Lower lobe of right lung (tissue), 2 donors: ENCODE measurements at places on chromosomes 2 and 18. TPM values are rescaled to one million over a fixed set of nuclear protein-coding genes. Genes with fewer than 3 reads are reported as not detected.

GRCh38 chr18:74818516-74819175 lies 221.0 kb downstream of the ZNF407 start:
- no peak for DNase-seq

- peak; percentile 70 for DNase-seq
Measured at GRCh38 chr2:8310557-8311455, 371.1 kb upstream of the ID2 start.

DNA sequence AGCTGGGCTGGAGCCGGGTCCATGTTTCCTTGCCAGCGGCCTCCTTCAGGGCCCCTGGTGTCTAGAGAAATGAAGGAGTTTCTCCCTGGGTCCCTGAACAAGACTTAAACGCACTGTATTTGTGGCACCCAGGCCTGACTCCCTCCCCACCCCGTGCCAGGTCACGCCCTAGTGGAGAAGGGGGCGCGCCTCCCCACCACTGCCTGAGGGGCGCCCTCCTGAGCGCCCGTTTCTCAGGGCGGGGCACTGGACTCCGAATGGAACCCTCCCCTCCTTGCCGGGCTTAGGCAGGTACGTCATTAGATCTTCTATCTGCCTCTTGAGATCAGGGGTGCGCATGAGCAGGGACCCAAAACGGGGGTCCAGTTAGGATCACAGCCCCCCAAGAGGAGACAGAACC lies 16.3 kb downstream of the ODC1 start:
- DNase-seq = no peak

- DNase-seq = no peak
Measured at GRCh38 chr2:207012461-207012860, 73.1 kb downstream of the CPO start.

DNA sequence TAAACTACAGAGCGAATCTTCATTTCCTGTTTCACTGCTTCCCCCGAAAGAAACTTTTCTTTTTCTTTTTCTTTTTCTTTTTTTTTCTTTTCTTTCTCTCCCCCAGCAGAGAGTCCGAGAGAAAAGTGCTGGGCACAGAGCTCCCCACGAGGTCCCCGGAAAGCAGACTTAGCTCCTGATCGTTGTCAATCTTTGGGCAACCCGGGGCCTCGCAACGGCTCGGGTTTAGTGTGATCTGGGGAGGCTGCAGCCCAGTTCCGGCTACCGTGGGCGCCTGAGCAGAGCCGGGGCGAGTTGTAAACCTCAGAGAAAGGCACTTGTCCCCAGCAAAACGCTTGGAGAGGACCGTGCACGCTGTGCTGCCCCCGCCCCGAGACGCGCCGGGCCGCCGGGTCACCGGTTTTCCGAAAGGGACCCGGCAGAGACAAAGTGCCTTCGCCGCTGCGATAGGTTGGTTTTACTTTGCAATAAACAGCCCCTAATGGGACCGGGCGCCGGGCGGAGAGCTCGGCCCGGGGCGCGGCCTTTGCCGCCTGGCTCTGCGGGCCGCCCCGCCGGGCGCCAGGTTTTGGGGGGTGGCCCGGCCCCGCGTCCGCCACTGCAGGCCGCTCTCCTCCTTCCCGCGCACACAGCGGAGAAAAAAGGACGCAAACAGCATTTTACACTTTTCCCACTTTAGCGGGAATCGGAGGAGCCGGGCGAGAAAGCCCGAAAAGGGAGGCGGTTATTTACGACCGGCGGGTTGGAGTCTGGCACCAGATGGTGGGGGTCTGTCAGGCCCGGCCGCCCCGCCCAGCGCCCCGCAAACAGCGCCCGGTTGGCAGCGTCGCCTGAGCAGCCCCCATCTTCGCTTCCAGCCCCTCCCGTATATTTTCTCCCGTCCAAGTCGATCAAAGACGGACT lies 136.0 kb downstream of the INSIG2 start:
- DNase-seq = peak; percentile 49

GRCh38 chr2:135373702-135374101 lies 157.3 kb downstream of the ZRANB3 start:
- DNase-seq = no peak

DNA sequence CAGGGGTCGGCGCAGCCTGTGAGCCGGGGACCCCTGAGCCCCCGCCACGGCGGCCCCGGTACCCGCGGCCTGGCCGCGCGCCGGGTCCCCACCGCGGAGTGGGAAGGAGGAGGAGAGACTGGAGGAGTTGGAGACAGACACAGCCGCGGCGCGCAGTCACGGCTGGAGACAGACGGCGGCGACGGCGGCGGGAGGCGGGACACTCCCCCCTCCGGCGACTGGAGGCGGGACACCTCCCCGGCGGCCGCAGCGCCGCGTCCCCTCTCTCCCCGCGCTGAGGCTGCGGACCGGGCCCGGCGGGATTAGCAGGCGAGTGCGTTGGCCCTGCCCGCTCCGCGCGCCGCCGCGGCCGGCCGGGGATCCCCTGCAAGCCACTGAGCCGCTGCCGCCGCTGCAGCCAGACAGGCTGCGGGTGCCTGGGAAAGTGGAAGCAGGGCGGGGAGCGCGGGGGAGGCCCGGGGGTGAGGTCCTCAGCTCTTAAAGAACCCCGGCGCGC lies 1.0 kb upstream of the LDLRAD4 start:
- peak; percentile 70 for DNase-seq

DNA sequence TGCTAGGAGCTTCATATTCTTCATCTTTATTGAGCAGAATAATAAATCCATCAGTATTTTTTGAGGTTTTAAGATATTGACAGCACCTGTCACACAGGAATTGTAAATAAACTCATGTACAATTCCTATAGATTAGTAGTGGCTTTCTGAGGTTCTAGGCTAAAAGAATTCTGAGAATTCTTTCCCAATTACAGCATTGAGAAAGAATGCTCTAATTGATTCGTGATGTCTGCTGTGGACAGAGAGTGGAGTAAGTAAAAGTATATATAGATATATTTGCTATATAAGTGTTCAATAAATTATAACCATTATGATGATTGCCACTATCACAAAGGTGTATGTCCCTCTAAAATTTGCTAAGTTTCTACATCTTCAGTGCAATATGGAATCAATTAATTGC lies 186.5 kb upstream of the NRP2 start:
- no peak for DNase-seq

DNA sequence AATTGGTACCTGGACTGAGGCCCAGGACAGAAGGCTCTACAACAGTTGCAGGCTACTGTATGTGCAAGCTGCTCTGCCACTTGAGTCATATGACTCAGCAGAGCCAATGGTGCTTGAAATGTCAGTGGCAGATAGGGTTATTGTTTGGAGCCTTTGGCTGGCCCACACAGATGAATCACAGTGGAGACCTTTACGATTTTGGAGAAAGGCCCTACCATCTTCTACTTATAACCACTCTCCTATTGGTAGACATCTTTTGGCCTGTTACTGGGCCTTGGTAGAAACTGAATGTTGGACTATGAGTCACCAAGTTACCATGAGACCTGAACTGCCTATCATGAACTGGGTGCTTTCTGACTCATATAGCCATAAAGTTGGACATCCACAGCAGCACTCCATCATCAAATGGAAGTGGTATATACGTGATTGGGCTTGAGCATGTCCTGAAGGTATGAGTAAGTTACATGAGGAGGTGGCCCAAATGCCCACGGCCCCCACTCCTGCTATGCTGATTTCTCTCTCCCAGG lies 88.9 kb upstream of the NRXN1 start:
- no peak for DNase-seq

GRCh38 chr18:56696966-56697365 lies 45.8 kb downstream of the WDR7 start:
- DNase-seq = no peak

- DNase-seq = no peak
Measured at GRCh38 chr2:177058747-177059146, 153.8 kb upstream of the HNRNPA3 start.

DNA sequence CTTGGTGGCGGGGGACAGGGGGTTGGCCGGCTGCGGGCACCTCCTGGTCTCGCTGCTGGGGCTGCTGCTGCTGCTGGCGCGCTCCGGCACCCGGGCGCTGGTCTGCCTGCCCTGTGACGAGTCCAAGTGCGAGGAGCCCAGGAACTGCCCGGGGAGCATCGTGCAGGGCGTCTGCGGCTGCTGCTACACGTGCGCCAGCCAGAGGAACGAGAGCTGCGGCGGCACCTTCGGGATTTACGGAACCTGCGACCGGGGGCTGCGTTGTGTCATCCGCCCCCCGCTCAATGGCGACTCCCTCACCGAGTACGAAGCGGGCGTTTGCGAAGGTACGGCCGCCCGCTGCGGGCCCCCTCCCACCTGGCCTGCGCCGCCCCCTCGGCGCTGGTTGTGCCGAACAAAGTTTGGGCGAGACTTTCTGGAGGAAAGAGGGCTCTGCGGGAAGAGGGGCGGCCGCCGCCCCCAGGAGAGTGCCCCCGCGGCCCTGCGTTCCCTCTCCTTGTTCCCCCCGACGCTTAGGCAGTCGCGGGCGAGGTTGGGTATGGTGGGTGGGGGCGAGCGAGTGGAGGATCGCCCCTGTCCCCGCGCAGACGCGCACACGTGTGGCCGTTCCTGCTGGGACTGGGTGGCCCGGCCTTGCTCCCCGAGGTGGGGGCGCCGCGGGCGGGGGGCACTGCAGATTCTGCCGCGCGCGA lies 866 bp downstream of the CRIM1 start:
- peak; percentile 78 for DNase-seq

DNA sequence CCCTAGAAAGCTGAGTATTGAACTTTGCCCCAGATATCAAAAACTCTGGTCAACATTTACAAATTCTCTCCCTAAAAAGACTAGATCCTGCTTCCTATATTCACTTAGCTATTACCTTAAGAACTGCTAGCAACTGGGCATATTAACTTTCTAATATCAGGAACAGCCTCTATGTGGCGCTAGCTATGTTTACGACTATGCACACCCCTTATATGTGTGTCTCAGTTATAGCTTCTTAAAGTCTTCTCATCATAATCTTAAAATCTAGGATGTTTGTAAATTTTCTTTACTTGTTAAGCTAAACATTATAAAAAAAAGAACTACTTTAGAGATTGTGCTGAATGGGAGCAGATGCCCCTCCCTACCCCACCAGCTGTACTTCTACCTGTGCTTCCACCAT lies 1.7 kb upstream of the STAMBP start:
- no peak for DNase-seq

DNA sequence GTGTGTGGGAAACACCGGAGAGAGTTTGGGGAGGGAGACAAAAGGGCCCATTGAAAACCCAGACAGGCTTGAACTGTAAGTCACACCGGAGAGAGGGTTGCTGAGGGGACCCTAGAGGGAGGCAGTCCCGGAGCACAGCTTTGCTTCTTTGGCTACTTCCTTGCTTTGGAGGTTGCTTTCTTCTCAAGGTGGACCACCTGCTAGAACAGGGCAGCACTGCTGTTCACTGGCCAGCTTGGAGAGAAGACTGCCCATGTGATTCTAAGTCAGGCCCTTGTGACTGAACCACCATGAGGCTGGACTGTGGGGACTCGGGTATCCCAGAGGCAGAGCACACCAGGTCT lies 4.4 kb downstream of the ACTG2 start:
- no peak for DNase-seq

DNA sequence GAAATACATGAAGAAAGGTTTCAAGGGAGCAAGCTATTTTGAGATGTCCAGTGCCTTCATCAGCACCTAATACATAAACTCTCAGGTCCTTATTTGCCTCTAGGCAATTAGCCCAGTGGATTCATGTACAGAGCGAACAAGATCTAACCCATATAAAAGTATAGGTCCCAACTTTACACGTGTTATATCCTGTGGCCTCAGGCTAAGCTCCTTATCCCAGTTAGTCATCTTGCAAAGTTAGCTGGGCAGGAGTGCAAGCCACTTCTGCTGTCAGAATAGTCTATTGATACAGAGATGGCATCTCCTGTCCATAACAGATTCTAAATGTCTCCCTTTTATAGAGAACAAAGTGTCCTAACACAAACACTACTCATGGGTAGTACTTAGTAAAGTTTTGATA lies 203.9 kb upstream of the PIK3C3 start:
- DNase-seq = no peak

DNA sequence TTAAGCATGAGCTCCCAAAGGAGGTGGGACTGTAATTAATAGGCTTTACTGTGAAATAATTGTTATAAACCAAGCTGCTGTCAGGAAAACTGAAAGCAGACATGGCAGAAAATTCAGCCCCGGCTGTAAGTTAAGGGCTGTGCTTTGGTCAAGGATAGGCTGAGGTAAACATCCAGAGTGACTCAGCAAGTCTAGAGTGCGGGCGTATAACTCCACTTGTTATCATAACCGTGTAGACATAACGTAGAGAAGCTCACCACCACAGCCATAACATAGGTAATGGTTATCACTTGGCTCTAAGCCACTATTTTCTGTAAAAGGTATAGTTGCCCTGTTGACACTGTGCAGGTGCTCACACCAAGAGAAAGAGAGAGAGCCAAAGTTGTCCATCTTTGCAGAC lies 316.8 kb downstream of the DCDC2C start:
- no peak for DNase-seq

DNA sequence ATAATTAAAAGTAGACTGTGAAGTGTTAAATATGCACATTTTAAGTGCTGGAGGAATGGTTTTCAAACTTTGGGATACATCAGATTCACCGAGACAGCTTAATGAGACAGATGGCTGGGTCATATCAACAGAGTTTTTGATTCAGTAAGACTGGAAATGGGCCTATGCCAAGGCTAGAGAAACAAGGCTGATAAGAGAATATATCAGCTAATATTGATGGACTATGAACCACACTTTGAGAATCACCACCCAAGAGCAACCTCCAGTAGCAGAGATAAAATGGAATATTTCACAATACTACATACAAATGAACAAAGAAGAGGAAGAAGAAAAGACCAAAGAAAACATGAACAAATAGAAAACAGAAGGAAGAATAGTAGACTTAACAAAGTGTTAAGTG lies 450.2 kb upstream of the KLHL29 start:
- DNase-seq = no peak

- DNase-seq = no peak
Measured at GRCh38 chr2:45083175-45083574, 73.9 kb upstream of the SIX2 start.

The ZNF804A gene
- total RNA-seq = 1.3 TPM

The SIX3 gene
- total RNA-seq = not detected

The SH2D6 gene
- total RNA-seq = 0.97 TPM

The TUBA4B gene
- total RNA-seq = 3.5 TPM

The RBM45 gene
- 11.7 TPM for total RNA-seq

The ASPRV1 gene
- total RNA-seq = 1.9 TPM

The WDR33 gene
- 55.4 TPM for total RNA-seq

The SLC9A4 gene
- total RNA-seq = not detected

The FAM110C gene
- total RNA-seq = 3.6 TPM
